ENCODE measurements at places on chromosomes 2 and 18.

DNA sequence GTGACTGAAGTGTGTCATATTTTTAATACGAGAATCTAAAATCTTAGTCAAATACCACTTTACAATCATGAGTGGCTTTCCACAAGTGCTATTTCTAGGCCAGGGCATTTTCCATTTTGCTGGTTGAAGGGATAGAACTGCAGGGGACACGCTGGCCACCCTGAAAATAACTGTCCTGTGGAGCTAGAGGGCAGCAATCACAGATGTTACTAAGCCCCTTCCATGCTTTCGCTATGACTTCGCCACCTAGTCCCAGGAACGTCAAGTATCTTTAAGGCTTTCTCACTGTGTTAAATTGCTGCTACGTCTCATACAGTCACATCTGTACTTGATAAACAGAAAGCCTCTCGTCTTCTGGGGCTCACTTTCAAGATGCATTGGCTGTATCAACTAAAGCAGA, 171.8 kb downstream of the CDH2 start:
- DNase-seq: no peak

DNA sequence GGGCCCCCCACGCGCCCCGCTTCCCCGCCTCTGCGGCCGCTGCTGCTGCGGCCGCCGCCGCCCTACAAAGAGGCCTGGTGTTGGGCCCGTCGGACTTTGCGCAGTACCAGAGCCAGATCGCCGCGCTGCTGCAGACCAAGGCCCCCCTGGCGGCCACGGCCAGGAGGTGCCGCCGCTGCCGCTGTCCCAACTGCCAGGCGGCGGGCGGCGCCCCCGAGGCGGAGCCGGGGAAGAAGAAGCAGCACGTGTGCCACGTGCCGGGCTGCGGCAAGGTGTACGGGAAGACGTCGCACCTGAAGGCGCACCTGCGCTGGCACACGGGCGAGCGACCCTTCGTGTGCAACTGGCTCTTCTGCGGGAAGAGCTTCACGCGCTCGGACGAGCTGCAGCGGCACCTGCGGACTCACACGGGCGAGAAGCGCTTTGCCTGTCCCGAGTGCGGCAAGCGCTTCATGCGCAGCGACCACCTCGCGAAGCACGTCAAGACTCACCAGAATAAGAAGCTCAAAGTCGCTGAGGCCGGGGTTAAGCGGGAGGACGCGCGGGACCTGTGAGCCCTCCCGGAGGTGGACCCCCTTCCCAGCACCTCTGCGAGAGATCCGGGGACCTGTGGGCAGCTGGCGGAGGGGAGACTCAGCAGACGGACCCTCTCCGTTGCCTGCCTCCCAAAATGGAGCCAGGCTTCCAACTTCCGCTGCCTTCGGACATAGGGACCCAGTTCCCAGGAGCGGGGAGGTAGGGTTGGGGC, 1.9 kb downstream of the SP5 start:
- peak; percentile 38 for DNase-seq

- DNase-seq: peak; percentile 58
Observed at GRCh38 chr2:102143450-102143985, 972 bp downstream of the IL1R1 start.

- peak; percentile 74 for DNase-seq
Observed at GRCh38 chr18:75162467-75162866, 46.5 kb downstream of the PTGR3 start.
